ENCODE measurements at places on chromosomes 2 and 18.

DNA sequence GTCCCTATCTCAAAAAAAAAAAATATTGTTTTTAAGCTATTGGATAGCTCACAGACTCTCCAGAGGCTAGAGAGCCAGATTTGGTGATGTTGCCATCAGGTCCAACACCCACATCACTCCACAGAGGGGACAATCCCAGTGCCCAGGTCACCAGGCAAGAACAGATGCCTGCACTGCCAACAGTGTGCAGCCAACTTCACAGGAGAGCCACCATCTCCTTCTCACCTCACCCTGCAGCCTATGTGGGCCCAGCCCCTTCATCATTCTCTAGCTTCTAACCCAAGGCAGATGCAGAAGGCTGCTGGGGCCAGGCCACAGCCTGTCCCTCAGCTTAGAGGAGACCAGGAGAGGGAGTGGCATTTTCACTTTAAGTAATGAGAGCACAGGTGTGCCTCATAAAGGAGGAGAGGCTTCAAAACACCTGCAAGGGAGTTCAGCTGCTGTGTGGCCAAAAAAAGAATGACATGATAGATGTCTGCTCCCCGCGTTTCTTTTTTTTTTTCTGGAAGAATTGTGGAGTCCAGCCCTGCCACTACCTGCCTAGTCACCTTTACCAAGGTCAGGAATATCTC is 98.0 kb upstream of the ZSWIM2 start:
- no peak for DNase-seq

DNA sequence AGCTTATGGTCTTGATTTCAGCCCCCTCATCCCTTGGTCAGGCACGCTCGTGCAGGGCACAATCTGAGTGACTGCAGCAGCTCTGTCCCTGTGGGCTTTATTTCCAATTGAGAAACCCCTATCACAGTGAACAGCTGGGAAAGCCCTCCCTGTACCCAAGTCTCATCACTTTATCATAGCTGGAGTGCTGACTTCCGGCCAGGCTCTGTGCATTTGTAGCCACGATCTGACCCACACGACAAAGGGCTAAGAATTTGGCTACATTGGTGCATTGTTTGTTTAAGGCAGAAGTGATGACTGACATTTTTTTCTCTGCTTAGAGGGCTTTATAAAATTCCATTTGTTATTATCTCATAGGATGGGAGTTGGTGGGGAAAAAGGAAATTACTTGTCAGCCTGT is 184.4 kb downstream of the KCNS3 start:
- no peak for DNase-seq

DNA sequence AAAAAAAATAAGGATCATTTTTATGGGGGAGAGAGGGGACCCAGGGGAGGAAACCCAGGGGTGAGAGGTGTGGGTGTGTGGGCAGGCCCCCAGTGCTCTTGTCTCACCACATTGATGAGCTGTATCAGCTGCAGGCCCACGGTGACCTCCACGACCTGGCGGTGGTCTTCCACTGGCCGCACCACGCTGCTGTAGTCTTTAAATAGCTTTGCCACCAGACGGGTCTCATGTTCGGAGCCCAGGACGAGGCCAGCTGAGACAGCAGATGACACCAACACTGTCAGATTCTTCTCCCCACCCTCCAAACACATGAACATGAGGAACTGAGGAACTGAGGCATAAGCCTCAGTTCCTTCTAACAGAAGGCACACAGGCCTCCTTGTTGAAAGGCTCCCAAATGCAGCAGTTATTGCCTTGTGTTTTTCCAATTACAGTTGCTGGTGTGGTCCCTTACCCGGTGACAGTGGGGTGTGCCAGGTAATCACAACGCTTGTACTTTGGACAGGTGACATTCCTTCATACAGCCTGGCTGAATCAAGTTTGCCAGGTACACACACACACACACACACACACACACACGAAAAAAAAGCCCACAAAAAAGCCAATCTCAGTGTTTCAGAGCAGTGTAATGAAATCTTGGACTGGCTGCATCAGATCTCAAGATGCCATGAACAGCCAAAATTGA is 4.7 kb downstream of the CHRNA1 start:
- DNase-seq: no peak

DNA sequence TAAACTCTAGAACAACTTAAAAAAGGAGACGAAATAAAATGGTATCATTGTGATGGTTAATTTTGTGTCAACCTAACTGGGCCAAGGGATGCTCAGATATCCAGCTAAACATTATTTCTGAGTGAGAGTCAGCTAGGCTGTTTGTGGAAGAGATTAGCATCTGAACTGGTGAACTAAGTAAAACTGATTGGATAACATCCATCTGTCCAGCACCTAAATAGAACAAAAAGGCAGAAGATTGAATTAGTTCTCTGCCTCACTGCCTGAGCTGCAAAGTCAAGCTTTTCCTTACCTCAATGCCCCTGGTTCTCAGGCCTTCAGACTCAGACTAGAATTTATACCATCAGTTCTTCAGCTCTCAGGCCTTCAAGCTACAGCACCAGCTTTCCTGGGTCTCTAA is 30.0 kb downstream of the PPP3R1 start:
- DNase-seq: no peak

DNA sequence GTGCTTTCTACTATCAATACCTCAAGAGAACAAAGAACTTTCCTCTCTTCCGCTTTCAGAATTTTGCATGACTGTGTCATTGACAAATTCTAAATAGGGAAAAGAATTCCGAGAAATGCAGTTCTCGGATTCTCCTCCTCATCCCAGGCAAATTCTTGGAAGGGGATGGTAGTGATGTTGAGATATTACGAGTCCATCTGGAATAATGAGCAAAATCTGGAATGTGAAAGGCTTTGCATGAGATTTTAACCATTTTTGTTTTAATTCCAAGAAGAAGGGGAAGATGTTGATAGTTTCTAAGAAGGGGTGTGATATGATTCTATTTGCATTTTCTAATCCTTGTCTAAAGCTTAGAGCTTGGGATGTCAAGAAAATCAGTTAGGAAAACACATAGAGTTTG is 127.1 kb upstream of the DOCK10 start:
- no peak for DNase-seq

DNA sequence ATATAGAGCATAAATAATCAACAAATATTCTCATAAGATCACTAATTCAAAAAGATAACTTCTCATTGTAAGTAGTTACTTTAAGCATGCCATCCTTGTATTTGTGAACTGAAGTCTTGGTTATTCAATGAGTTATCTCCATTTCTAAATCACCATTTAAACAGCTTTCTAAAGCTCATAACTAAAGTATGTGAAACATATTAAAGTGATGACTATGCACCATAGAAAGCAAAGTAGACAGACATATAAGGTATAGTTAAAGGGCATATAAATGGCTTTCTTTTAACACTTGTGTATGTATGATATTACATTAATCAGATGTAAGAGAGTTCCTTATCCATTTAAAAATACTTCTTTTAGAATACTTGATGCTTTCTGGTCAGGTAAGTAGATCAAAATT is 83.5 kb downstream of the IKZF2 start:
- DNase-seq: no peak

DNA sequence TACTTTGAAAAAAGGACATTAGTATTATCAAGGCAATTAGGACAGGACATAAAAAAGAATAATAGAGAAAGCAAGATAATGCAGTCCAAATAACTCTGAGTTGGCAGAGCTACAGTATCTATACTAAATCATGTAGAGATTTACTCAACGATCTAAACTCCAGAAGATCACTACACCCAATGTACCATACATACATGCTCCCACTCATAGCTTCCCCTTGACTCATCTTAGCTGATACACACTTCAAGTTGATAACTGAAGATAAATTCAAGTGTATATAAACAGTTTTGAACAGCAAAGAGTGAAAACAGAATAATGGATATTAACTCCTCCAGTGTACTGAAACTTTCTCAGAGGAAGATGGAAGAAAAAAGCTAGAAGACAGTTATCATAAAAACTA is 78.5 kb downstream of the SESTD1 start:
- DNase-seq: no peak

- DNase-seq: no peak
Observed at GRCh38 chr18:12701161-12701560, 1.4 kb downstream of the CEP76 start.

- DNase-seq: no peak
Observed at GRCh38 chr18:3262234-3263131, 550 bp downstream of the MYL12B start.

Data from GF-D8 (cell line).